Choroid plexus epithelial cell (primary cell): ENCODE measurements at places on chromosomes 16 and 17.

GRCh38 chr16:56667581-56668571 is at the start of gene MT1G:
Gene MT1G (minus strand): TSS chr16:56668065. CDS start chr16:56667993, 72 bp downstream.
- DNase-seq = peak; percentile 50

DNA sequence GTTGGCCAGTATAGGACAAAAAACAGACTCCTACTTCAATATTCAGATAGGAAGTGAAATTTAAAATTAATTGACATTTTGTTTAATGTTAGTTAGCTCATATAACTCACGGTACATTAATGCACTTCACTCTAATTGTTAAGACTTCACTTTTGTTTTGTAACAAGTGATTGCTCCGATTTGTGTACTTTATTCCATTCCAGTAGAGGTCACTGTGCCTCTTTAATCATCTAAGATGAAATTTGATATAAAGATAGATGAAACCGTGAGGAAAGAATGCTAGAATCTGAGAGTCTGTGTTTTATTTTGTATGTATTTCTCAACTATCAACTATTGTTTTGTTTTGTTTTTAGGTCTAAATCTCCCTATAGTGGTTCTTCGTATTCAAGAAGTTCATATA is 29.0 kb downstream of the RBBP6 start:
- DNase-seq = peak; percentile 58

DNA sequence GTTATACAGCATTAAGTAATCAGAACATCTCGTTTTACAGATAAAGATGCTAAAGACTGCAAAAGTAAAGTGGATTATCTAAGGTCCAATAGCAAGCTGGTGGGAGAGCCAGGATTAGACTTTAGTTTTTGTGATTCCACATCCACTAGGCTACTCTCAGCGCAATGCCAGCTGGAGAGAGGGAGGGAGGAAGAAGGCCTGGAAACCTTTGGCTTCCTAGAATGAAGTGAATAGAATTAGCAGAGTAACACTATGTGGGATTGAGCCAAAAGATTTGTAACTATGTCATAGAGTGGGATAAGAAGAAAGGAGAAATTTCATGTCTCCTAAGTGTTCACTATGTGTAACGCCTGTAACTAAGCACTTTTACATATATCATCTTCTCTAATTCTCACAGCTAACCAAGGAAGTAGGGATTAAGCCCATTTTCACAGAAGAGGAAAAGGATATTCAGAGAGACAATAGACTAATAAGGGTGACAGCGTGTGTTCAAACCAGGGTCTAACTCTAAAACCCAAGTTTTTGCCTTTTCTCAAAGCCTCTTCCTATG is 25.4 kb upstream of the NSRP1 start:
- DNase-seq = no peak

- no peak for DNase-seq
These were observed 43.9 kb downstream of the B9D1 start for GRCh38 chr17:19318611-19319010.

DNA sequence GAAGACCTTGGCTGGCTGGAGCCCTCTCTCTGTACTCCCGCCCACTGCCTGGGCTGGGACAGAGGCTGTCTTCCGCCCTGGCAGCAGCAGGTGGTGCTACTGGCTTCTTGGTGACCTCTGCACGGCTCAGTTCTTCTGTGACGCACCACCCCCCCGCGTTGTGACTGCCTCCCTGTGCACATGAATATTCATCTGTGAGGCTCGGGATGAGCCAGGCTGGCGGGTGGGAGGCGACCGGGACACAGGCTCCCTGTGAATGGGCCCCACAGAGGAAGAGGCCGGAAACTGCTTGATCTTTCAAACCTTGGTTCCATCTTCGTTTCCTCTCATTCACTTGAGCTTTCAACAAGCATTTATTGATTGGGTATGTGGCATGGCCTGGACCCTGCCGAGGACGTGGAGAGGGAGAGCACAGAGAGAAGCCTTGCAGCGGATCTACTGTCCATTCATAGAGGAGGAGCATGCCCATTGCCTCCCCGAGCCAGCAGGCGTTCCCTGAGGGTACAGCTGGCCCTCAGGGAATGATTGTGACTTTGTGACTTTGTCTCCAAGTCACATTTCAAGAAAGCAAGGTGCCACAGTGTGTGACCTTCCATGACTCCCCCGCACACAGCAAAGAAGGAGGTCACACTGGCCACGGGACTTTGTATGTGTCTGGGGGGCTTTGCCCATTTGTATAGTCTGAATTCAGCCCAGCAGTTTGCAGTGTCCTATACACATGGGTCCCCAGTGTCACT is 45.0 kb downstream of the B9D1 start:
- DNase-seq = peak; percentile 91

- no peak for DNase-seq
These were observed 151.2 kb upstream of the AXIN2 start for GRCh38 chr17:65712383-65713267.

DNA sequence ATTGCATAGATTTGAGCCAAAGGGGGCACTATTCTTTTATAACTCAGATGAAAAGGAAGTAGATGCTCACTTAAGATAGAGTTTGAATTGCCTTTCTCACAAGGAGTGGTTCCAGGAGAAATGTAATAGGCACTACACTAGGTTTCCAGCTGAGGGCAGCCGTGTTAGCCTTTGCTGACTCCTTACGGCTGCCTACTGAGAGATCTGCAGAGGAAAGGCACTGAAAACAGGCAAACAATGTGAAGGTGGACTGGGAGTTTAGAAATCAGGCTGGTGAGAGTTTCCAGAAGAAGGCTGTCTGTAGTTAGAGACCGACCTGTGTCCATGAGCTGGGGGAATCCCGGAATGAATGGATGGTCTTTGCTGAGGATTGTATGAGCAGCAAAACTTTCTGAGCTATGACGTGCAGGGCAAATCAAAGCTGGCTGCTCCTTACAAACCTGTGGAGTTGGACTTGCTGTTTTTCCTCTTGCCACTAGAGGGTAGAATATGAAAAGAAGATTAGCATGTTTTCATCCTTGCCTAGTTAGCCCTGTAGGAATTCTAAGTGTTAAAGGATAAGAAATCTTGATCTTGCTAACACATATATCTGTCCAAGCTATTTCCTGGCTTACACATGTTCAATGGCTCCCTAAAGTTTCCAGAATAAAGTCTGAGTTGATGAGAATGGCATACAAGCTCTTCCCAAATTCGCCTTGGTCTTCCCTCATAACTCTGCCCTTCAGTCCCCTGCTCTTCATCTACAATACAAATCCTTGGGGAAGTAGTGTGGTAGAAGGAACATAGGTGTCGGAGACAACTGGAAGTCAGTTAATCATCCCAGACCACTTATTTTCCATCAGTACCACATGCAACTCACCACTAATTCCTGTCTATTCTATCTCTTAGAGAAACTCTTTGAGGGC is 20.1 kb upstream of the TAOK1 start:
- DNase-seq = peak; percentile 91

DNA sequence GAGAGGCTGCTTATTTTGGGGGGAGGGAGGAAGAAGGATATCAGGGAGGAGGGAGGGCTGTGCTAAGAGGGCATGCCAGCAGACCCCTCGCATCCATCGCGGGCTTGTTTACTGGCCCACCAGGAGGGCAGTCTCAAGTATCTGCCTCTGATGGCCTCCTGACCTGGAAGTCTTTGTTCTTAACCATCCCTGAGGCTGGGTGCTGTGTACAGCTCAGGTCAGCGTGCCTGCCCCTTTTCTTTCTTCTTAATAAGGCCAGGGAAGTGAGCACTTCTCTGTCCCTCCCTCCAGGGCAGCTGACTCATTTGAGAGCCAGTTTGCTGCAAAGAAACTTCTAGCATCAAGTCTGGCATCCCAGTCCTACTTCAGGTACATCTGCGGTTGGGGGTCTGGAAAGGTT is 157.0 kb downstream of the CCDC182 start:
- DNase-seq = no peak
